Activated CD4-positive, alpha-beta T cell treated with anti-CD3 and anti-CD28 coated beads, Interleukin-2, Interleukin-4, amounts not matched to agents 100 ng/mL and 50 ng/mL, durations not matched to agents 16 hours and 8 hours (primary cell): ENCODE measurements at places on chromosomes 1 and 21.

DNA sequence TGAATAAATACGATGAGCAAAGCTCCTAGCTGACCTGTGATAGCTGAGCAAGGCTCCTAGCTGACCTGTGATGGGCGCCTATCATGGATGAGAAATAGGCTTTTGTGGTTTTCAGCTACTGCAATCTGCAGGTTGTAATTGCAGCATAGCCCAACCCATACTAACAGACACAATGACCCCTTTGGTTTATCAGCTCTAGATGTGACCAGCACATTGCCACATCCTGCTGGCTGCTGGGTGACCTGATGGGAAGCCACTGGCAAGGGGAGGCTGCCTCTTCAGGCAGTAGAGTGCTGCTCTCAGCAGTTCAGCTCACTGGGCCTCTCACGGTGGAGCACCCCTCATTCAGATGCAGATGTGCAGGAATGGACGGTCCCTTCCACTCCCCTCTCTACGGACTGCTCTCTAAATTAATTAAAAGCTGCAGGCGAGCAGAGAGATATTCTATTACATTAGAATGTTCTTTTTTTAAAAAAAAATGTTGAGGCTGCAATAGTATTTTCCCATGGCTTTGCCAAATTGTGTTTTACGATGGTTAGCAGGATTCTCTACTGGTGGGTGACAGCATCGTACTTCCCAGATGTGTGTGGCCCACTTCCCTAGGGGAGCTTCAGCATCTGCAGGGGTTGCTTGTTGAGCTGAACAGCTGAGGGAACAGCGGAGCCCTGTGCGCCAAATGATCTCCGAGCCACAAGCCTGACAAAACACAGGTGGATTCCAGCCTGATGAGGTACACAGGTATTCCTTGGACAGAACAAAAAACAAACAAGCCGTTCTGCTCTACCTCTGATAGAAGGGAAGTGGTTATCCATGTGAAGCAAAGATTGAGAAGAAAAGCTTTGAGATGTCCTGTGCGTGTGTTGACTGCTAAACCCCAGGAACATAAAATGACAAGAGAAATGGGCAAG lies 65.0 kb downstream of the SYT6 start:
- no peak for DNase-seq

GRCh38 chr21:29208044-29208681 lies 77.7 kb downstream of the MAP3K7CL start:
- DNase-seq, result no peak

DNA sequence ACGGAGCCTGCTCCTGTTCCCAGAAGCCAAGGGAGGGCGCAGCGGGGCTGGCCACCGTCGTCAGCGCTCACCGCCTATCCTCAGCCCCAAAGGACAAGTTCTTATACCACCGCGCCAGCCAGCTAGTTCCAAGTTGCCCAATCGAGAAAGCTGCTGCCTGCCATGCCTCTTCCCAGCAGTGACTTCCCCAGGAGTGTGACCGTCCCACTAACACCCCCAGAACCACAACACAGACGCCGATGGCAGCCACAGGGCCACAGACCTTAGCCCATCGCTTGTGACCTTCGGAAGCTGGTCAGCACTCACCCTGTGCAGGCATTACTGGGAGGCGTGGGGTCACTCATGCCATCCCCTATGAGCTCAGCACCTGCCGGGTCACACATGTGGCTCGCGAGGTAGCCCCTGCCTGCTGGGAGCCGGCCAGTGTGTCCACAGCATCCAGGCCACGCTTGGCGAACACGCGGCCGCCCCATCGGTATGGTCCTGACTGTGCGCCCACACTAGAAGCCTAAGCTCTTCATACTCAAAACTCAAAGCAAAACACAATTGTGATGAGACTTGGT lies 20.1 kb downstream of the NADK start:
- no peak for DNase-seq

DNA sequence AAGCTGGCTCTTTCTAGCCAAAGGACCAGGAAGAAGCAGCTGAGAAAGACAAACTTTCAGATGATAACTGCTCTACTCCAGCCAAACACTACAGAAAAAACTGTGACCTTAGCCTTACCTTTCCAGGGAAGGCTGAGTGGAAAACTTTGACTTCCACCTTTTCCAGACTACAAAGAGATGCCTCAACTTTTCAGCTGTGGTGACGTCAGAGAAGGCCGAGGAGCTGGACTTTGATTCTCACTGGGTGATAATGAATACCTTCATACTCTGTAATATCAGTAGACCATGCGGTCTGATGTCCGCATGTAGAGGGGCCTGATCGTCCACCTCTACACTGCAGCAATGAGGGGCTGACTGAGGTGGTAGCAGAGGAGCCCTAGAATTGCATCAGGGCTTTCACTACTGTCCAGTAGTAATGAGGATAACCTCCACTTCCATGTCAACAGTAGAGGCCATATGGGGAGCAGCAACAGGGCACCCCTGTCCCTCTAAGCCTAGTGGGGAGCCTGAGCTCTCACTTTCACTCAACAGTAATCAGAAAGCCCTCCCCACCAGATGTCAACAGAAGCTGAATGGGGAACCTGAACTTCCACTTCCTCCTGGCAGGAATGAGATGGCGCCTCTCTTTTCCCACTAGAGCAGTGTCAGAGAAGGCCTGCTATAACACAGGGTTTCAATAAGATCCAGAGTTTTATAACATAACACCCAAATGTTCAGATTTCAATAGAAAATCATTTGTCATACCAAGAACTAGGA lies 28.4 kb upstream of the PADI1 start:
- no peak for DNase-seq

DNA sequence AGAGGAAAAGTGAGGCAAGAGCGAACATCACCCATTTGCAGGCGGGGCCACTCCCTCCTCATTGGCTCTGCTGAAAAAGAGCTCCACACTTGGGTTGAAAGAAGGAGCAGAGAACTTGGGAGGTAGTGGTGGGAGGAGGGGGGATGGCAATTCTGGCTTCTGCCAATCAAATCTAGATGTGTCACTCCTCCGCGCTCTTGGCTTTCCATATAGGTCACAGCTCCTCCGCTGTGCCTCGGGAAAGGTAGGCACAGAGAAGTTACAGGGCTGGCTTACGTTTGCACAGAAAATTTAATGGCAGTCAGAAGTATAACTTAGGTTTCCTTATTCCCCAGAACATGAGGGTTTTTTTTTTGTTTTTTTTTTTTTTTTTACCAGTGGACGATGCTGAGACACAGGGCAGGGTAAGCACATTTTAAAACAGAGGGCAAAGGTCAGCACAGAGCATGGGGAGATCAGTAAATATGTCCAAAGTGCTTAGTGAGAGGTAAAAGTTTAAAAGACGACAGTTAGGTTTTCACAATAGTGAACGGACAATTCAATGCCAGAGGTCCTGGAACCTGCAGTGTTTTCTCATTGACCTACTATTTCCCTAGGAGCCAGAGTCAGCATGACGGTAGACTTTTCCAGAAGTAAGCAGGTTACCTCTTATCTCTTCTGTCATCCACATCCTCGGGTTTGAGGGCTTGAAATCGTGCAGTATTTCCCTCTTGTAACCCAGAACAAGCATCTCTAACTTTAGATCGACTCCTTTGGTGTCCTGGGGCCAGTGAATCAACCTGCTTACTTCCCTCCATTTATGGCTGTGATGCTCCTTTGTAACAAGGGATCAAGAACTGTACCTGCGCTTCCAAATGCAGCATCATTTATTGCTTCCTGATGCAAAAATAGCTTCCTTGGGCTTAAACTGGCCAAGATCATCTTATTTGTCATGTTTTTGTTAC lies 258.9 kb upstream of the PROX1 start:
- DNase-seq, result no peak

GRCh38 chr1:89881415-89882058 lies 60.7 kb downstream of the LRRC8D start:
- peak; percentile 59 for DNase-seq

DNA sequence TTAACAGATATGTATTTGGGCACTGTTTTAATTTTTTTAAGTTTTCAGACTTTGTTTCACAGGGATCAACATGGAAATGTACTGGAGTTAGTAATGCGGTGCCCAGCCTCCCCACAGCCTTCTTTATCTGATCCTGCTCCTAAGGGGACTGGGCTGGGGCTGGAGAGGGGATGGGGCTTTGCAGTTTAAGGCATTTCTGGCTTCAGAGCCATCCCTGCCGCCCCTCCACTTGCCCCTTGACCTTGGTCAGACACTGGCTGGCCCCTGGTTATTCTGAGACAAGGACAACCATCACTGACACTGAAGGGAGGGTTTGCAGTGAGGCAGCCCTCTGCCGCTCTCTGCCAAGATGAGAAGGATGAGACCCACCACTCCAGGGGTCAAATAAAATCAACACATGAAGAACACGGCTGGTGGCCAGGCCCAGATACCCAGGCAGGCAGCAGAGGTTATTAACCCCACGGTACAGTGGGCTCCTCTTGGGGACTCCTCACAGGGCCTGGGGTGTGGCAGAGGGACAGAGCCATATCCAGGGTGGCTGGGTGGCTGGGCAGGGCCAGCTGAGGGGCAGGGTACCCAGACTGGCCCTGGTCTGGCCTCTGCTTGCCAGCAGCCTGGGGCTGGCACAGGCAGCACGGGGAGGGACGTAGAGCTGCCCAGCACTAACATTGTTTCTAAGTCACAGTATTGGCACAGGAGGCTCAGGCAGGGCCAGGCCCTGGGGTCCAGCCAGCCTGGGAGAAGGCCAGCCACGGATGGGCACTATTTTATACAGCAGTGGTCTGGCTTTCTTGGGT lies 7.2 kb upstream of the UBE2U start:
- no peak for DNase-seq

DNA sequence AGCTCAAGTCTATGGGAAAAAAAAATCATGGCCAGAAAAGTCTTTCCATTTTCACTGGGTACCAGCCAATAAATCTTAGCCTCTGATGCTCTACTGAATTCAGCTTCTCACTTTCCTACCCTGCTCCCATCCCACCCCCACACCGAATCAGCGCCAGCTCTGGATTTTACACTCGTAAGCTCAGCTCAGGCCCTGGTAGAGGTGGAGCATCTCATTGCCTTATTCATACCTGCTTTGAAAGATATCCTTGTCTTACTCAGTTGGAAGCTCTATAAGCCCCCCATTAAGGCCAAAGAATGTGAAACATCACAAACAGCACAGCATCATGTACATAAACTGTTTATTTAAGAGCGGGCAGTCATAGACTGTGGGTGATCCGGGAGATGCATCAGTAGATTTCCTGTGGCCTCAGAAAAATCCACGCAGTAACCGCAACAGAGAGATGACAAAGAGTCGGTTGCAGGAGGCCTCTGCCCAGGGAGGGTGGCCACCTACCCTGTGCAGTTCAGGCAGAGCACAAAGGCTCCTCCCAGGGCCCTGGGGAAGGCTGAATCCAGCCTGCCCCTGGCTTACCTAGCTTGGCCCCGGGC lies 36.4 kb upstream of the ETS2 start:
- DNase-seq, result peak; percentile 24

- no peak for DNase-seq
These were observed 1.4 kb downstream of the KLHDC7A start for GRCh38 chr1:18481921-18482701.
